T-helper 17 cell (primary cell): ENCODE measurements at places on chromosomes 5 and 9.

GRCh38 chr5:58016358-58016757 lies 443.5 kb downstream of the PLK2 start:
- no peak overlapping the region for H3K4me3 ChIP-seq
- no peak overlapping the region for H3K27ac ChIP-seq
- peaks cover 32% of the 10 kb centered on the region for H3K27me3 ChIP-seq
- H3K36me3 ChIP-seq: no peaks in the 10 kb centered on the region
- no peak for DNase-seq

GRCh38 chr5:154164249-154164581 lies 26.3 kb upstream of the GALNT10 start:
- H3K4me1 ChIP-seq: peaks cover 3% of the 10 kb centered on the region
- DNase-seq: no peak

GRCh38 chr5:55991768-55992486 lies 2.8 kb downstream of the IL6ST start:
- H3K27ac ChIP-seq: peak overlapping the region; percentile 100
- H3K27me3 ChIP-seq: no peaks in the 10 kb centered on the region
- DNase-seq: no peak
- peaks cover 12% of the 10 kb centered on the region for H3K36me3 ChIP-seq
- H3K4me1 ChIP-seq: peaks cover 61% of the 10 kb centered on the region
- peak overlapping the region; percentile 99 for H3K4me3 ChIP-seq

- no peaks in the 10 kb centered on the region for H3K27me3 ChIP-seq
- DNase-seq: no peak
- H3K27ac ChIP-seq: no peak overlapping the region
- H3K4me1 ChIP-seq: no peaks in the 10 kb centered on the region
- H3K4me3 ChIP-seq: no peak overlapping the region
- H3K36me3 ChIP-seq: no peaks in the 10 kb centered on the region
Observed at GRCh38 chr5:59575648-59576445, 317.7 kb downstream of the PDE4D start.

DNA sequence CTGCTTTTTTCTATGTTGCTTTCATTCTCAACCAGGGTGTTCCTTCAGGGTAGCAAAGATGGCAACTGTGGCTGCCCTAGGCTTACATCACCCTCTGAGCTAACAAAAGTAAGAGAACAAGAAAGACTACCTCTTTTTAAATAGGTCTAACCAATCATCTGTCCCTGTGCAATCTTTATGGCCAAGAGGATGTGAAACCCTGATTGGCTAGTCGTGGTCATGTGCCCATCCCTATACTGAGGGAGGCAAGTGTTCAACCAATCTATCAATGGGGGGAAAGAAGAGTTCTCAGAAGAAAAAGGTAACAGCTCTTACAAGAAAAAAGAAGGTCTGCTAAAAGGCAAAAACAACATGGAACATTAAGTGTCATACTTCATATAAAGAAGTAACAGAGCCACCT lies 11.7 kb upstream of the SNCAIP start:
- H3K36me3 ChIP-seq: no peaks in the 10 kb centered on the region
- no peak for DNase-seq
- no peak overlapping the region for H3K4me3 ChIP-seq

GRCh38 chr5:74199005-74199404 lies 441.5 kb downstream of the ENC1 start:
- no peak overlapping the region for H3K4me3 ChIP-seq
- no peak for DNase-seq
- H3K4me1 ChIP-seq: no peaks in the 10 kb centered on the region

DNA sequence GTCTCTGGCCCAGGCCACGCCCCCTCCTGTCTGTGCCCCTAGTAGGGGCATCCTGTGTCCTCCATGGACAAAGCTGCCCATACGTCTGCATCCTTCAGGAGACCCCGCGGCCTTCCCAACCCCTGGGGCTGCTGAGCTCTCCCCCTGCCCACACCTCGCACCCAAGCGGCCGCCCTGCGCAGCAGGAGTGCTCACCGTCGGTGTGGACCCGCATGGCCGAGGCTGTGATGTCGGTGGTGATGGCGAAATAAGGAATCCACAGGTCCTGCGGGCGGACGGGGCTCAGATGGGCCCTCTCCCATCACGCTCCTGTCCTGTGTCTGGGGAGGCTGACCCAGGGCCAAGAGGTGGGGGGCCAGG lies 4.8 kb upstream of the NSMF start:
- no peaks in the 10 kb centered on the region for H3K36me3 ChIP-seq
- no peak for DNase-seq
- H3K4me3 ChIP-seq: no peak overlapping the region
- no peaks in the 10 kb centered on the region for H3K27me3 ChIP-seq
- peaks cover 16% of the 10 kb centered on the region for H3K4me1 ChIP-seq

DNA sequence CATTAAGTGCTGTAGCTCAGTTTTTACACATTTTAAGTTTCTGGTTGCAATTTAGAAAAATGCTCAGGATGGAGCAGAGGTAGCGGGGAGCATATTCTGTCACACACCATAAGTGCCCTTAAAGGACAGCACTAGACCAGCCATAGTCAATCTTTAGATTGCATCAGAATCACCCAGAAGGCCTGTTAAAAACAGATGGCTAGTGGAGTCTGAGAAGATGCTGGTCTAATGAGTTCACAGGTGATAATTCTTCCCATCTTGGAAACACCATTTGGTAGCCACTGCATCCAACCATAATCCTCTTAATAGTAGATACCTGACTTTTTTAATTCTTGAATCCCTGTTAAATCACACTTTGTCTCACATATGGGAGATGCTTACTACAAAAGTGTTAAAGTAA lies 113.2 kb downstream of the CDH18 start:
- no peak for DNase-seq
- no peaks in the 10 kb centered on the region for H3K36me3 ChIP-seq
- H3K4me3 ChIP-seq: no peak overlapping the region
- H3K27me3 ChIP-seq: no peaks in the 10 kb centered on the region
- H3K27ac ChIP-seq: no peak overlapping the region

DNA sequence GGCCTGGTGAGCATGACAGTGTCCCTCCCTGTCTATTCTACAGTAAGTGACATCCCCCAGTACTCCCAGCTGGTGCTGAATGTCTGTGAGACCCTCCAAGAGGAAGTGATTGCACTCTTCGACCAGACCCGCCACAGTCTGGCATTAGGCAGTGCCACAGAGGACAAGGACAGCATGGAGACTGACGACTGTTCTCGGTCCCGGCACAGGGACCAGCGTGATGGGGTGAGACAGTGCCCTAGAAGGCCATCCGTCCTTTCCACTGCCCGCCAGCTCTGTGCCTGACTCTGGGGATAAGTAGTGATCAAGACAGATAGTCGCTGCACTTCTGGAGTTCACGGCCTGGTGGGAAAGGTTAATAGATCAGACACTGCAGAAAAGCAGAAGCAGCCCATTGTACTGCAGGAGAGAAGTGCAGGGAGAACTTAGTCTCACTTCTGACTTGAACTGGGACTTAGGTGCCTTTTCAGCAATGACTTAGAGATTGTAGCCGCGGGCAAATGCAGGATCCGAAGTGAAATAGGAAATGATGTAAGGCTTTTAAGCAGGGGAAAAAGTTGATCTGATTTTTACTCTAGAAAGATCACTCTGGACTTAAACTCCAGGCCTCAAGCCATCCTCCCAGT lies 28.4 kb downstream of the SH3GLB2 start:
- H3K27me3 ChIP-seq: no peaks in the 10 kb centered on the region
- no peak overlapping the region for H3K4me3 ChIP-seq
- H3K27ac ChIP-seq: no peak overlapping the region
- peaks cover 5% of the 10 kb centered on the region for H3K4me1 ChIP-seq
- no peak for DNase-seq
- peaks cover 17% of the 10 kb centered on the region for H3K36me3 ChIP-seq

DNA sequence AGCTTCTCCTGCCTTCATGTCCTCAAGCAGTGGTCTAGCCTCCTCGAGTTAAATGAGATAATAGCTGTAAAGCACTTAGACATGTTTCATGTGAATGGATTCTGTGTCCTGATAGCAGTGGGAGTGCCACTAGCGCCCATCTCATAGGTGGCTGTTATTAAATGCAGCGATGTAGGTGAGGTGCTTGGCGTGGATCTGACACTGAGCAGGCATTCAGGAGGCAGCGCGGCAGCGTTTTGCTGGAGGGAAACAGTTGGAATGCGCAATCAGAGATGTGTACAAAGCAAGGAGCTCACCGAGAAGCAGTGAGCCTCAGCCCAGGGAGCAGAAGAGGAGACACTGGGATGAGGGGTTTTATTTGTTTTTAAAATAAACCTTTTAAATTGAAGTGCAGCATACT lies 106.6 kb downstream of the RGS3 start:
- no peak for DNase-seq
- no peak overlapping the region for H3K27ac ChIP-seq
- no peaks in the 10 kb centered on the region for H3K36me3 ChIP-seq

GRCh38 chr9:24096756-24097155 lies 270.7 kb upstream of the ELAVL2 start:
- no peak overlapping the region for H3K27ac ChIP-seq
- H3K36me3 ChIP-seq: no peaks in the 10 kb centered on the region
- H3K27me3 ChIP-seq: no peaks in the 10 kb centered on the region
- no peak for DNase-seq
- no peak overlapping the region for H3K4me3 ChIP-seq

DNA sequence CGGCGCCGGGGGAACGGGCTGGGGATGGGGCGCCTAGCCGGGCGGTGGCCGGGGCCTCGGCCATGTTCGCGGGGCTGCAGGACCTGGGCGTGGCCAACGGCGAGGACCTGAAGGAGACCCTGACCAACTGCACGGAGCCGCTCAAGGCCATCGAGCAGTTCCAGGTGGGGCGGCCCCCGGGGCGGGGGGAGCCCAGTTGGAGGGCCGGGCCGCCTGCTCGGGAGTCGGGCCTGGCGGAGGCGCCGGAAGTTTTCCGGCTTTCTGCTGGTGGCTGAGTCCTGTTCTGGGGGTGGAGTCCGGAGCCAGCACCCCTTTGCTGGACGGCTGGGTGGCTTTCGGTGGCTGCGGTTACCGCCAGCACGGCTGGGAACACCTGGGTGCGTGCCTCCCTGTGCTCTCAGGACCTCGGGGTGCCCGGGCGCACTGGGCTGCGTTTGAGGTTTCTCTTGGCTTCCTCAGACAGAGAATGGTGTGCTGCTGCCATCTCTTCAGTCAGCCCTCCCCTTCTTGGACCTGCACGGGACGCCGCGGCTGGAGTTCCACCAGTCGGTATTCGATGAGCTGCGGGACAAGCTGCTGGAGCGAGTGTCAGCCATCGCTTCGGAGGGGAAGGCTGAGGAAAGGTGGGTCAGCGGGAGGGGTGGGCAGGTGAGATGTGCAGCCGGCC lies 454 bp downstream of the NELFB start:
- H3K4me1 ChIP-seq: peaks cover 10% of the 10 kb centered on the region
- H3K27me3 ChIP-seq: no peaks in the 10 kb centered on the region
- peak overlapping the region; percentile 56 for H3K27ac ChIP-seq
- no peak for DNase-seq

- H3K36me3 ChIP-seq: no peaks in the 10 kb centered on the region
- H3K27me3 ChIP-seq: no peaks in the 10 kb centered on the region
- H3K4me3 ChIP-seq: no peak overlapping the region
- peak overlapping the region; percentile 90 for H3K27ac ChIP-seq
Observed at GRCh38 chr9:70399141-70399540, 15.3 kb downstream of the KLF9 start.

DNA sequence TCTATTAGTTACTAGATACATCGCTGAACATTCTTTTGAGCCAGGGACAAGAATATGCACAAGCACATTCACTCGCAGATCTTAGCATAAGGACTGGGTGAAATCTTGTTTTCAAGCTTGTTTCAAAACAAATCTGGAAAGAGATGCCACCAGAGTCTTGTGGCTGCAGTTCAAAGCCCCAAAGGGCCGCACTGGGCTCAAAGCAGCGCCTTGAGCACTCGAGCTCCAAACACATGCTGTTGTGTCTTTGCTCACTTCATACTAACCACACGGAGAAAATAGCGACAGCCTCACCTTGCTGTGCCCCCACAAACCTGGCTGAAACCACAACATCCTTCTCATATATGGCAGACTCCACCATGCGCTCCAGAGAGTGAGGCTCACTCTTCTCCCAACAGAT lies 34.2 kb upstream of the IL7R start:
- peak; percentile 25 for DNase-seq
- H3K36me3 ChIP-seq: no peaks in the 10 kb centered on the region
- H3K27me3 ChIP-seq: no peaks in the 10 kb centered on the region
- H3K27ac ChIP-seq: no peak overlapping the region
- peak overlapping the region; percentile 64 for H3K4me3 ChIP-seq

- peaks cover 3% of the 10 kb centered on the region for H3K4me1 ChIP-seq
- no peak for DNase-seq
- peak overlapping the region; percentile 77 for H3K27ac ChIP-seq
- no peaks in the 10 kb centered on the region for H3K27me3 ChIP-seq
- peak overlapping the region; percentile 25 for H3K4me3 ChIP-seq
Observed at GRCh38 chr5:119168401-119168800, 97.5 kb downstream of the DMXL1 start.

DNA sequence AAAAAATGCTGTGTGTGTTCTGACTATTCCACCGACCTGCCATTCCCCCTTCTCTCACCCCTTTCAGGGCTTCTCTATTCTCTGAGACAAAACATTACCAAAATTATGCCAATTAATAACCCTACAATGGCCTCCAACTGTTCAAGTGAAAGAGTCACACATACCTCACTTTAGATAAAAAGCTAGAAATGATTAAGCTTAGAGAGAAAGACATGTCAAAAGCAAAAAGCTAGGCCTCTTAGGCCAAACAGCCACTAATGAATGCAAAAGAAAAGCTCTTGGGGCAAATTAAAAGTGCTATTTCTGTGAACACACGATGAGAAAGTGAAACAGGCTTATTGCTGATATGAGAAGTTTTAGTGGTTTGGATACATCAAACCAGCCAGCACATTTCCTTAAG lies 279.6 kb upstream of the GRAMD2B start:
- H3K27me3 ChIP-seq: no peaks in the 10 kb centered on the region
- H3K4me1 ChIP-seq: no peaks in the 10 kb centered on the region

- DNase-seq: no peak
- H3K4me3 ChIP-seq: no peak overlapping the region
- H3K4me1 ChIP-seq: no peaks in the 10 kb centered on the region
Observed at GRCh38 chr9:135778421-135778820, 76.4 kb downstream of the KCNT1 start.

- no peak for DNase-seq
- H3K4me1 ChIP-seq: peaks cover 74% of the 10 kb centered on the region
- H3K4me3 ChIP-seq: peak overlapping the region; percentile 99
Observed at GRCh38 chr5:119274767-119275130, 81.1 kb upstream of the TNFAIP8 start.

DNA sequence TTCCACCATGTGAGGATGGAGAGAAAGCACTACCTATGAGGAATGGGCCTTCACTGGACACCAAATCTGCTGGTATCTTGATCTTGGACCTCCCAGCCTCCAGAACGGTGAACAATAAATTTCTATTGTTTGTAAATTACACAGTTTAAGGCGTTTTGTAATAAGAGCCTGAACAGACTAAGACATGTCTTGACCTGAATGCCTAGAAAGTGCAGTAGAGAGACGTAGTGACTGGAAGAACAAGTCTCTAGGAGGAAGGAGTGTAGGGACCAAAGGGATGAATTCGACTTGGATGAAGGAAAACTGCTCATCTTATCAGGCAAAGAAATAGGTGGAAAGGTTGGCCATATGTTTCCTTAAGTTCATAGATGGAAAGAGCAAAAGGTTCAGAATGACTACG lies 309.8 kb upstream of the RGMB start:
- no peaks in the 10 kb centered on the region for H3K4me1 ChIP-seq
- no peaks in the 10 kb centered on the region for H3K36me3 ChIP-seq
- no peak for DNase-seq
- no peaks in the 10 kb centered on the region for H3K27me3 ChIP-seq
